Activated naive CD4-positive, alpha-beta T cell treated with anti-CD3 and anti-CD28 coated beads, Interleukin-2, amount 50 U/mL, for 72 hours (primary cell): ENCODE measurements at places on chromosomes 5 and 9.

DNA sequence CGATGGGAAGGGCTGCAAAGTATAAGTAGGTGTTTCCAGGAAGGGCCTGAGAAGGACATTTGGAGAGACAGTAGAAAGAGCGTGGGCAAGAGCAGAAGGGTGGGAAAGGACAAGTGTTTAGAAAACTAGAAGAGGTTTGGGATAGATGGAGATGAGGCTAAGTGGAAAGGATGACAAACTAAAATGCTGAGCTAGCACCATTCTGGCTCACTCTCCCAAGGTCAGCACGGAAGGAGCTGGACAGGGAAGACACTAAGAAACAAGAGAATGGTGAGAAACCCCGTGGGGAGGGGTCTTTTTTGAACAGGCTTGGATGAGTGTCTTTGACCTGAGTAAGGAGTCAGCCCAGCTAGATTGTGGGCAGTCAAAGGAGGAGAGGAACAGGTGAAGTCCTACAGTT lies 286.0 kb downstream of the CDK5RAP2 start:
- no peak for DNase-seq

DNA sequence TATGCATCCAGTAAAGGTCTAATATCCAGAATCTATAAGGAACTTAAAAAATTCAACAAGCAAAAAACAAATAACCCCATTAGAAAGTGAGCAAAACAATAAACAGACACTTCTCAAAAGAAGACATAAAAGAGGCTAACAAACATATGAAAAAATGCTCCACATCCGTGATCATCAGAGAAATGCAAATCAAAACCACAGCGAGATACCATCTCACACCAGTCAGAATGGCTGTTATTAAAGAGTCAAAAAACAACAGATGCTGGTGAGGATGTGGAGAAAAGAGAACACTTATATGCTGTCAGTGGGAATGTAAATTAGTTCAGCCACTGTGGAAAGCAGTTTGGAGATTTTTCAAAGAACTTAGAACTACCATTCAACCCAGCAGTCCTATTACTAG lies 86.1 kb downstream of the WWC1 start:
- DNase-seq, result no peak

DNA sequence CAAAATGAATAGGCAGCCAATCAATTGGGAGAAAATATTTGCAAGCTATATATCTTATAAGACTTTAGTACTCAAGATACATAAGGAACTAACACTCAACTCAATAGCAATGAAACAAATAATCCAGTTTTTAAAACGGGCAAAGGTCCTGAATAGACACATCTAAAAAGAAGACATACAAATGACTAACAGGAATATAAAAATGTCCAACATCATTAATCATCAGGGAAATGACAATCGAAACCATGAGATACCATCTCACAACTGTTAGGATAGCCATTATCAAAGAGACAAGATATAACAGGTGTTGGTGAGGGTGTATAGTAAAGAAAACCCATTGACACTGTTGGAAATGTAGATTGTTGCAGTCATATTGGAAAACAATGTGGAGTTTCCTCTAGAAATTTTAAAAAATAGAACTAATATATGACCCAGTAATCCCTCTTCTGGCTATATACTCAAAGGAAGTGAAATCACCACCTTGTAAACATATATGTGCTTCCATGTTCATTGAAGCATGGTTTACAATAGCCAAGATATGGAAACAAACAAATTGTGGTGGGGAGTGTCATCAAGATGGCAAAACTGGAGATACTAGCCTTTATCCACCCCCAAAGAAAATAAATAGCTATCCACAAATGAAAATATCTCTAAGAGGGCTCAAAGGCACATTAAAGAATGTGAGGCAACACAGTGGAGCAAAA lies 13.9 kb upstream of the BTNL3 start:
- DNase-seq, result no peak

DNA sequence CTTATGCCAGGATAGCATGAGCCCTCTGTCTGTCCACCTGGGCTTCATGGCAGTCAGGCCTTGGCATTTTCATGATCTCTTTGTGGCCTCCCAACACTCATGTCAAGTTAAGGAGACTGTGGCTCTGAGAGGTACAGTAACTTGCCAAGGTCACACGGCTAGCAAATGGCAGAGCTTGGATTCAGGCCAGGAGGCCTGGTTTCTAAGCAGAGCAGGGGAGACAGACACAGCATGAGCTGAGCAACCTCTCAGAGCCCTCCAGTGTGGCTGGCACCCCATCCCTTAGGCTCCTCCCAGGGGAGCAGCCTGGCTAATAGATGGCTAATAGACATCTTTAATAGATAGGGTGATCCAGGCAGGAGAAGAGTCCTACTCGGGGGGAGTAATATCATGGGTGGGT lies 4.1 kb downstream of the SYNPO start:
- no peak for DNase-seq

GRCh38 chr9:116480700-116481099 lies 206.4 kb upstream of the TRIM32 start:
- no peak for DNase-seq

- no peak for DNase-seq
Measured at GRCh38 chr5:74613283-74613682, 27.2 kb downstream of the ENC1 start.

- DNase-seq, result no peak
Measured at GRCh38 chr9:134046894-134047681, 20.7 kb downstream of the BRD3 start.
